ENCODE measurements at places on chromosomes 12 and 14.

DNA sequence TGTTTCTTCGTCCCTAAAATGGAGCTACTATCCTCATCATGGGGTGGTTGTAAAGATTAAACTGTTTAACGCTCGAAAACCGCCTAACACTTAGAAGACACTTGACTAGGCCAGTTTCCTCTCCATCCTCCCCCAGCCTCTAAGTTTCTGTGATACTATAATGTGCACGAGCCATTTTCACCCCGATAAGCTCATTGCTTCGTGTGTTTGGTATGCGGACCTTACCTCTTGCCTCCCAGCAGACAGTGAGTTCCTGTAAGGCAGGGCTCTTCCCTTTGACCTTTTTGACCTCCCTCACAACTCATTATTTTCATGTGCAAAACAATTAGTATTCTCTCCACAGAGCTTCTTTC lies 499 bp upstream of the GXYLT1 start:
- DNase-seq: peak; percentile 58

DNA sequence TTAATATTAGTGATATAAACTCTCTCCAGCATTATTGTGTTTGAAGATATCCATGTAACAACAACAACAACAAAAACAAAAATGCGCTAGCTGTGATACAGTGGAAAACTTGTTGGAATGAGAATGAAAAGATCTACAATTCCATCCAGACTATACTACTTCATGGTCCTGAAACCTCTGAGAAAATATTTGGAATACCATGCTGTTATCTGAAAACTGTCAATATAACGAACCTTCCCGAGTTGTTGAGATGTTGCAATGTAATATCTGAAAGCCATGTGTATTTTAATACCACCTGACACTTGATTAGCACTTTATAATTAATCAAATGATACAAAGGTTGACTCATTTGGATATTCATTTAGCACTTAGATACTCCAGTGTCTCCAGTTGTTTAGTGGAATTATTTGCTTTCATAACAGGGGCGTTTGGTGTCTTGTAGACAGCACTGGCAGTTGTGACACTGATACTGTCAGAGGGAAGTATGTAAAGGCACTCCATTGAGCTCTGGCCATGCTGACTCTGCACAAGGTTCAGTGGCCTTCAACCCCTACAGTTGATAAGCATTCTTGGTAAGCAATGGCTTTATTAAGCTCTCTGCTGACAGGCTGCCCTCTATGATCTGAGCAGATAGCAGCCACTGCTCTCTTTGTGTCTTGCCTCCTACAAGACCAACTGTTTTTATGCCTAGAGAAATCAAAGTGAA lies 447.1 kb upstream of the SEL1L start:
- DNase-seq: no peak

DNA sequence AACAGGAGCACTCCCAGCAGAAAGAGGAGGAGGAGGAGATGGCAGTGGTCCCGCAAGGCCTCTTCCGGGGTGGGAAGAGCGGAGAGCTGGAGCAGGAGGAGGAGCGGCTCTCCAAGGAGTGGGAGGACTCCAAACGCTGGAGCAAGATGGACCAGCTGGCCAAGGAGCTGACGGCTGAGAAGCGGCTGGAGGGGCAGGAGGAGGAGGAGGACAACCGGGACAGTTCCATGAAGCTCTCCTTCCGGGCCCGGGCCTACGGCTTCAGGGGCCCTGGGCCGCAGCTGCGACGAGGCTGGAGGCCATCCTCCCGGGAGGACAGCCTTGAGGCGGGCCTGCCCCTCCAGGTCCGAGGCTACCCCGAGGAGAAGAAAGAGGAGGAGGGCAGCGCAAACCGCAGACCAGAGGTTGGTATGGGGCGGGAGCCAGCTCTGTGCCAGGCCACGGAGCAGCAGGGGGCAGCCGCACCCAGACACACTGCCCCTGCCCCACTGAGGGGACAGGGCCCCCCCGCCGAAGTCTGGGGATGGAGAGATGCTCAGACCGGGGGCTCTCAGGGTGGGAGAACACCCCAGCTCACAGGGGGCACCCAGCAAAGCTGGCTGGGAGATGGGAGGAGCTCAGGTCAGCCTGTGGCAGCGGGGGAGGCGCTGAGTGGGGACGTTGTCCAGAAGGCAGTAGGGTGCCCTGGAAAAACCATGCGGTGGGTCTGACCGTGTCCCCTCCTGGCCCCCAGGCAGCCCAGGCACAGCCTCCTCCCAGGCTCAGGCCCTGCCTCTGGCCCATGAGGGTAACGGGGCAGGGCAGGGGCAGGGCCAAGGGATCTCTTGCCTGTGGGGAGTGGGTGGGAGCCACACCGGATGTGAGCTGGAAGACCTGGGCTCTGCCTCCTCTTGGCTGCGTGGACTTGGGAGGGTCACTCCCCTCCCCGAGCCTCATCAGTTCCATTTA lies 9.8 kb downstream of the CHGA start:
- DNase-seq: no peak

GRCh38 chr14:81839056-81839455 lies 305.4 kb upstream of the SEL1L start:
- DNase-seq: no peak

DNA sequence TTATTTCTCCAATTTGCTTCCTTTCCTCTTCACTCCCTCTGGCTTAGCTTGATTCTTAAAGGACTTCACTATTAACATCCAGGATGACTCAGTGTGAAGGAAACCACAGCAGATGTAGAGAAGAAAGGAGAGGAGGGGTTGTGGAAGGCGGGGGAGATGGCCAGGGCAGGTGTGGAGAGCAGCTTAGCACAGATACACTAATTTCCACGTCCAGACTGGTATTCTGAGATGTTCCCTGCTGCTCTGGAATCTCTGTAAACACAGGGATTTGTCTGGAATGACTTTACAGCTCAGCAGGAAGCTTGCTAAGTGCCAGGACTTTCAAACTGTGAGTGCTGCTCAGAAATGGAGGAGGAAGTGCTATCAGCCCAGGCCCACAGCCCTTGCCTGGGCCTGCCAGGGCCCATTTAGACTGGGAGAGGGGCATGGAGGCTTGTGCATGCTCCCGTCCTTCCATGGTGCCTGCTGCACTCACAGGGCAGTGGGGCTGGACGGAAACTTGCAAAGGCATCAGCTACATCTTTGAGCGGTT lies 202.5 kb upstream of the DDHD1 start:
- DNase-seq: peak; percentile 79

DNA sequence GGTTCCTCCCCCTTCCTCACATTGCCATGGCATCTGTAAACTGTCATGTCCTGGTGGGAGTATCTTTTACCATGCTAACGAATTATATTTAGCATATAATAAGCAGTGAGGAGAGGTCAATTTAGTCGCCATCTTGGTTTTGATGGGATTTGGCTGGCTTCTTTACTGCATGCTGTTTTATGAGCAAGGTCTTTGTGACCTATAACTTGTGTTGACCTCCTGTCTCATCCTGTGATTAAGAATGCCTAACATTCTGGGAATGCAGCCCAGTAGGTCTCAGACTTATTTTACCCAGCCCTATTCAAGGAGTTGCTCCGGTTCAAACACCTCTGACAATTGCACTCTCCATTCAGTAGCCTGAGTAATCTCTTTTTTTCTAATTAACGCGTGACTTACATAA lies 2.1 kb upstream of the EIF4B start:
- peak; percentile 51 for DNase-seq

GRCh38 chr14:29222671-29223268 lies 456.2 kb downstream of the FOXG1 start:
- no peak for DNase-seq

DNA sequence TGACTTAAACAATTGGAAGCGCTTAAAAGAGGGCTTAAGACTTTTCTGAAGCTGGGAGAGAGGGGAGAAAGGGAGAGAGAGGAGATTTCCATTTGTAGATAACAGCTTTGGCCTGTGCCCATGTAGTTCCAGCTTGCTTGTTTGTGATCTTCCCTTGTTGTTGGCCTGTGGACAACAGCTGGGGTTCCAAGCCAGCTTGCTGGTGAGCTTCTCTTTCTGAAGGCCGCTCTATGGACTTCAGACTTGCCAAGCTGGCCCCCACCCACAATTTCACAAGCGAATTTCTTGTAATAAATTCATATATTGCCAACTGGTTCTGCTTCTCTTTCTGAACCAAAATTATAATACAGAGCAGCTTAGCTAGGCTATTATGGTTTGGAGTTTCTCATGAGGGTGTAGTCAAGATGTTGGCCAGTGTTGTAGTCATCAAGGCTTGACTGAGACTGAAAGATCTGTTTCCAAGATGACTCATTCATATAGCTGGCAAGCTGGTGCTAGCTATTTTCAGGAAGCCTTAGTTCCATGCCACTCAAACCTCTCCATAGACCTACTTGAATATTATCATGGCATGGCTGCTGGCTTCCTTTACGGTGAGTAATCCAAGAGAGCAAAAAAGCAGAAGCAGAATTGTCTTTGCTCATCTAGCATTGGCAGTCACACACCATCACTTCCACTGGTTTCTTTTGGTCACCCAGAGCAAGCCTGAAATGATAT lies 89.4 kb downstream of the ATP23 start:
- DNase-seq: peak; percentile 92

GRCh38 chr12:102421802-102422583 lies 58.4 kb downstream of the IGF1 start:
- DNase-seq: no peak

GRCh38 chr12:121713793-121714192 lies 1.2 kb downstream of the TMEM120B start:
- DNase-seq: no peak

- no peak for DNase-seq
Observed at GRCh38 chr12:24084800-24085199, 135.3 kb upstream of the SOX5 start.

- DNase-seq: no peak
Observed at GRCh38 chr12:89427508-89428156, 75.3 kb upstream of the DUSP6 start.

DNA sequence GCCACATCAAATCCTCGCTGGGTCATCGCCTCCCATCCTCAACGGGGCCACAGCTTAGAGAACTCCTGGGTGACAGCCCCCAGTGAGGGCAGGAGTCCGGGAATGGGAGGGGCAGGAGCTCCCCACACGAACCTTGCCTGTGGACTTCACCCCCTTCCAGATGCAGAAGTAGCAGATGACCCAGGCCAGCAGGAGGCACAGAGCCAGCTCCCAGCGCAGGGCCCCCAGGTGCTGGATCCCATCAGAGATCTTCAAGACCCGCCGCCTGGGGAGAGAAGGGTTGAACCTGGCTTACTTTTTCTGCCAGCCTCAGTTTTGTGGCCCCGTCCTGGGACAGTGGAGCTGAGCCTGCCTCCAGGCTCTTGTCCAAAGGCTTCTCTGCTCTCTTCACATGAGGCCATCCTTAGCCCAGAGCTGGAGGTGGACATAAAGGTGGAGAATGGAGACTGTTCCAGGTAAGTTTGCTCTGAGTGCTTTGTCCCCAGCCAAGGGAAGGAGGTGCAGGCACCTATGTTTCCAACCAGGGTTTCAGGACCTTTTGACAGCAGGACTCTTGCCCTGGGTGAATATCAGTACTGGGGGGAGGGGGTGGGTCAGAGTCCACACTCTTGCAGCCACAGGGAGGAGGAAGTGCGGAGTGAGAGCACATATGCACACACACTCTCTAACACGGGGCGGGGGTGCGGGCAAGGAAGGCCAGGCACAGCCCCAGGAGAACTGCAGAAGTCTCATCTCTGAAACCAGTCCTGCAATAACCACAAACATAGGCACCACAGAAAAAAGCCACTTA lies 23.3 kb upstream of the SLC6A12 start:
- no peak for DNase-seq

DNA sequence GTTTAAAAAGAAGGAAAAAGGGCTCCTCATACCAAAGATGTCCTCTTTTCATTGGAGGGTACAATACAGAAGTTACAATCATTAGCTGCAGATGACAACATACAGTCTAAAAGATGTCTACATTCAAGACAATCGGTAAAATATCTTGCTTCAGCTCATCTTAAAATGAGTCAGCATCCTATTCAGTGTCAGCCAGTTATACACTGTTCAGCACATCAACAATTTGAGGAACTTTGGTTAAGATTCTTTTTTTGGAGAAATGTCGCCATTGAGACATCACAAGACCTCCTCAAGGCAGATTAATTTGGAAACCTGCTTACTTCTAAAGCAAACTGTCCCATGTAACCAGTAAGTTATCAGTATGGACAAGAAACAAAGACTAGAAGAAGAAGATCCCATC lies 100.7 kb upstream of the SLC38A4 start:
- DNase-seq: no peak

GRCh38 chr14:92413379-92413778 lies 90.4 kb downstream of the SLC24A4 start:
- no peak for DNase-seq

DNA sequence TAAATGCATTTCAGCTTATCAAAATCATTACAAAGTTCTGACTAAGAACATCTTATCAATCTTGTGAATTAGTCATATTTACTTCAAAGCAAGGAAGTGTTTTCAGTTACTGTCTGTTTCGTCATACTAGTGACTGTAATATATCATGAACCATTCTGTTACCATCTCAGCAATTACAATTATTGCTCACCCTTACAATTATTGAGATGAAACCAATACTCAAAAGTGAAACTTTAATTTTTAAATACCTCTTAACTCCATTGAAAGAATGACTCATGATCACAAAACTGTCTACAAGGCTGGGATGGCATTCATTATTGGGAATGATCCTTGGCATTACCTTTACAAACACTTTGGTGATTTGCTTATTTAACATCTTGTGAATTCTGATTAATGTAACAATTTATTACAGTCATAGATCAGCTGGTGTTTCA lies 90.3 kb downstream of the RPS6KA5 start:
- DNase-seq: peak; percentile 72

DNA sequence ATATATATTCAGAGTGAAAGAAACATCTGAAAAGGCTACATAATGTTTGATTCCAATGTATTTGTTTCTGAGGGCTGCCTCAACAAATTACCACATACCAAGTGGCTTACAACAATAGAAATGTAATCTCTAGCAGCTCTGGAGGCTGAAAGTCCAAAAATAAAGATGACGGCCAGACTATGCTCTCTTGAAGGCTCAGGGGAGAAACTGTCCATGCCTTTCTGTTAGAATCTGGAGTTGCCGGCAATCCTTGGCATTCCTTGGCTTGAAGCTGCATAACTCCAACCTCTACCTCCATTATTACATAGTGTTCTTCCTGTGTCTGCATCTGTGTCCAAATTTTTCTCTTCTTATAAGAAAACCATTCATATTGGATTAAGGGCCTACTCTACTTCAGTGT lies 68.1 kb upstream of the PLEKHG7 start:
- no peak for DNase-seq

- DNase-seq: peak; percentile 50
Observed at GRCh38 chr12:59650588-59651228, 54.9 kb downstream of the SLC16A7 start.

- no peak for DNase-seq
Observed at GRCh38 chr12:4308334-4308950, 12.6 kb upstream of the TIGAR start.

DNA sequence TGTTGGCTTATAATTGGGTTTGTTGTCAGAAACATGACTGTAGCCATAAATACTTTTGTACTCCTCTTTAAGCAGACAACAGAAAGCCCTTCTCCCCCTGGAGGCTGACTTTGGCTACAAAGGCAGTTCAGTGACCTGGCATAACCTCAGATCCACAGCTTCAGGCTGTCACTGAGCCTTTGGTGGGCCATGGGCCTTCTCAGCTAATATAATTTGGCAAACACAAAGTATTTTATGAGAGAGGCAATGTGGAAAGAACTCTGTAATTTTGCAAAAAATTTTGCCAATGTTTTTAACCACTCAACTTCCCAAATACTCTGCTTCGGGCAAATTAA lies 15.5 kb upstream of the MGP start:
- DNase-seq: no peak

All from NCI-H226 (cell line).